NCI-H1092 treated with DMSO at 0.1 percent for 48 hours (cell line): ENCODE measurements at places on chromosomes 12 and 14.
A peak's percentile ranks its signal among the peaks of the same experiment; 100 is the strongest.

- peak; percentile 40 for DNase-seq
These were observed 7.9 kb upstream of the NAA25 start for GRCh38 chr12:112116232-112117060.

DNA sequence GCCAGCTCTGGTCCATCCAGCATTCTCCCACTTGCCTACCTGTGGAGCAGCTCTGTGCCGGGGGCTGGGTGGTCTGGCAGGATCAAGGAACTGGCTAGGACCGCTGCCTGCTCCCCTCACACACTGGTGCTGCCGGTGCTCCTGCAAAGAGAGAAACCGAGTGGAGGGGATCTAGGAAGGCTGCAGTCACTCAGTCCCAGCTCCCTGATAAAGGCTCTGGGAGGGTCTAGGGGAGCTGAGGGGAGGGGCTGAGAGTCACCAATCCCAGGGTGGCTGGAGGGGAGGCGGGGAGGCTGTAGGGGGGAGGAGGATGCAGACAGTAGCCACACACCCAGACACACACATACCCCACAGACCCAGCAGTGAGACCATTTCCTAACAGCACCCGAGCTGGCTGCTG lies at the start of gene TAC3:
Gene TAC3, minus strand, starts transcription at position 182 of the 400 bp plus-strand sequence. CDS start 732 bp downstream, outside the sequence.
- no peak for DNase-seq

DNA sequence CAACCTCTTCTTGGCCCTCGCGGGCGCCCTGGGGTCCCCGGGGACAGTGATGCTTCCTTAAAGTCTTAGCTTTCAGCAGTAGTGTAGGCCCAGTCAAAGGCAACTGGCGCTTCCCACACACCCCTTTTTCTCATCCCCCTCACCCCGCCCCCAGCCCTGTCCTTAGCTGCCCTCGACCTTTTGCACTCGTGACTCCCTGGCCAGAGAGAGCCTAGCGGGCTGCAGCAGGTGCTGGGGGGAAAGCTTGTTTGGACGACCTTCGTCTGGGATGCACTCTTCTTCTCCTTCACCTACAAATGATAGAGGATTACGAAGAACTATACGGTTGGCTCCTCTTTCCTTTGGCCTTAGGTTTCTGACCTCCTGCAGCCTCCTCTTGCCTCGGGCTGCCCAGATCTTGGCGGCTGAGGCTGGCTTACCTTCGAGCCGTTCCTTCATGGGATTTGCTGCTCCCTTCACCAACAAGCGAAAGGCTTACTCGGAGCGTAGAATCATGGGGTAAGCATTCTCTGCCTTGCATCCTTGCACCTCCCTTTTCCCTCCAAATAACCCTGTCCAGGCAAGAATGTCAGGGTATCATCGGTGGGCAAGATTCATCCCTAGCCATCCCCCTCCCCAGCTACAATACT lies 815 bp downstream of the COQ10A start:
- no peak for DNase-seq

GRCh38 chr12:20030826-20031225 lies 337.5 kb upstream of the PDE3A start:
- DNase-seq: no peak

- peak; percentile 91 for DNase-seq
These were observed 12.0 kb downstream of the KIF26A start for GRCh38 chr14:104150136-104151025.

GRCh38 chr12:30979371-30980259 lies 53.1 kb downstream of the TSPAN11 start:
- DNase-seq: no peak

GRCh38 chr14:35155962-35156361 lies 33.6 kb downstream of the PRORP start:
- DNase-seq: no peak

- no peak for DNase-seq
These were observed 2.3 kb downstream of the LAG3 start for GRCh38 chr12:6774499-6775062.

- no peak for DNase-seq
These were observed 37.8 kb upstream of the ATF7IP start for GRCh38 chr12:14327711-14328110.

GRCh38 chr12:32864731-32865130 lies 31.8 kb downstream of the PKP2 start:
- DNase-seq: no peak

DNA sequence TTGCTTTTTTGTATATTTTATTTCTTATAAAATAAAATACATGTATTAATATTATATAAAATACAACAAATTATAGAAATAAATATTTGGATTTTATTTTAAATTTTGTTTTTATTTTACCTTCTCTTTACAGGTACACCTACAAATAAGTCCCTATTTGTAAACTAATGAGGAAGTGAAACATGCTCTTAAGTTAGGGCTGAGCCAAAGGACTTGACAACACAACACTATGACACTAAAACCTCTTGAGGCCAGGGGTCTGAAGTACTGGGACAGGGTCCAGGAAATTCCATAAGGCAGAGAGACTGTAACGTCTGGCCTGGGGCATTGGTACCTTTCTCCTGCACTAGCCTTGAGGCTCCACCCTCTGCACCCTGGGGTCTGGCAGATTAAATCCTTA lies 293.2 kb downstream of the FOXN3 start:
- DNase-seq: no peak

DNA sequence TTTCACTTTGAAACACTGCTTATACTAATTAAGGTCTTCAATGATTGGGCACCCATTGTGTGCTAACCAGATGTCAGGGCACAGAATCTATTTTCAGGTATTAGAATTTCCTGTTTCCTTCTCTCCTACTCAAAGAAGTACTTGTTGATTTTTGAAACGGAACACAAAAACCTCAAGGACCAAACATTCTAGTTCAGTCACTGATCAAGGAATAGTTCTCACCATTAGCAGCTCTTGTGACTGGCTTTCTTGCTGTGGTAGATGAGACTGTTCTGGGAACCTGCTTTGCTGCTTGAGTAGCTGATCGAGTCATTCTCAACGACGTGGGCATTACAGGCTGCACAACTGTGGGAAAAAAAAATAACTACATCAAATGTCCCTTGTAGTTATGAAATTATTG lies 11.0 kb downstream of the DLGAP5 start:
- no peak for DNase-seq
